T-helper 17 cell (primary cell): ENCODE measurements at places on chromosomes 11 and 22.

DNA sequence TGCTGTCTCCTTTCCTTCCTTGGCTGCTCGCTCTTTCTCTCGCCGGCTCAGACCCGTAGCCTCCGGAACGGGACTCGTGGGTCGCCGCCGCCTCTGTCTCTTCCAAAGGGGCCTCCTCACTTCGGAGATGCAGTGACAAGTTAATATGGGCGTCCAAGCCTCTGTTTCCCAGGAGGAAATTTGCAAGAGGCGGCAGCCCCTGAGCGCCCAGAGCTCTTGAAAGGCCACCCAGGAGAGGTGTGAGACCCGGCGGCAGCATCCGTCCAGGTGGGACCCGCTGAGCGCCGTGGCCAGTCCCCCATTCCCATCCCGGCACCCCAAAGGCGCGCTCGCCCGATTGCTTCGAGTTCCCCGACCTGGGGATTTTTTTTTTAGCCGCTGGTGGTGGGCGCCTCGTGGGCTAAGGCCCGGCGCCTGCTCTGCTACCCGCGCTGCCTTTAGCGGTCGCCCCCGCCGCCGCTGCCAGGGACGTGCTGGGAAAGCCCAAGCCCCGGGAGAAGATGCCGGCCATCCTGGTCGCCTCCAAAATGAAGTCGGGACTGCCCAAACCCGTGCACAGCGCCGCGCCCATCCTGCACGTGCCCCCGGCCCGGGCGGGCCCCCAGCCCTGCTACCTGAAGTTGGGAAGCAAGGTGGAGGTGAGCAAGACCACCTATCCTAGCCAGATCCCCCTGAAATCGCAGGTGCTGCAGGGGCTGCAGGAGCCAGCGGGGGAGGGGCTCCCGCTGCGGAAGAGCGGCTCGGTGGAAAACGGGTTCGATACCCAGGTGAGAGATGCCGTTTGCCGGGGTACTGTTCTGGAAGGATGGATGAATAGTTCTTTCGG lies 772 bp downstream of the NAV2 start:
- DNase-seq = no peak

DNA sequence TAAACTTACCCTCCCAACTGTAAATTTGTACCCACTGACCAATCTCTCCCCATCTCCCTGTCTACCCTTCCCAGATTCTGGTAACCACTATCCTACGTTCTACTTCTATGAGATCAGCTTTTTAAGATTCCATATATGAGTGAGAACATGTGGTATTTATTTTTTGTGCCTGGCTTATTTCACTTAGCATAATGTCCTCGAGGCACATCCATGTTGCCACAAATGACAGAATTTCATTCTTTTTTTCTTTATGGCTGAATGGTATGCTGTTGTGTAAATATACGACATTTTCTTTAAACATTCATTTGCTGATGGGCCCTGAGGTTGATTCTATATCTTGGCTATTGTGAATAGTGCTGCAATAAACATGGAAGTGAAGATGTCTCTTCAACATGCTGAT lies 74.7 kb upstream of the RRM1 start:
- no peak for DNase-seq

DNA sequence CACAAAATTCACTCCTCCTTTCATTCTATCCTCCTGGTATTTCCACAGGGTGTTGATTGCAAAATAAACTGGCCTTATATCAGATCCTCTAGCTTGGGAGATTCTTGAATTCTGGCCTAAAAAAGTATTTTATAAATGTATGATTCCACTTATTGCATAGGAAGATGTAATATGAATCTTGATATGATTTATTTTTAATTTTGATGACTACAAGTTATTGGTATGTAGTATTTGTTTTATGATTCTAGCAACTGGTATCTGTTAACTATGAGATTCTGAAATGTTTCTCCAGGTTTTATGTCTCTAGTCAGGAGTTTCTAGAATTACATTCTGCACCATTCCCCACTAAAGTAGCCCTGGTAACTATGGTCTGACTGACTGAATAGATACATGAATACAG lies 373.9 kb upstream of the C11orf87 start:
- DNase-seq = no peak

GRCh38 chr11:57888386-57888785 lies 126.8 kb downstream of the CTNND1 start:
- no peak for DNase-seq

DNA sequence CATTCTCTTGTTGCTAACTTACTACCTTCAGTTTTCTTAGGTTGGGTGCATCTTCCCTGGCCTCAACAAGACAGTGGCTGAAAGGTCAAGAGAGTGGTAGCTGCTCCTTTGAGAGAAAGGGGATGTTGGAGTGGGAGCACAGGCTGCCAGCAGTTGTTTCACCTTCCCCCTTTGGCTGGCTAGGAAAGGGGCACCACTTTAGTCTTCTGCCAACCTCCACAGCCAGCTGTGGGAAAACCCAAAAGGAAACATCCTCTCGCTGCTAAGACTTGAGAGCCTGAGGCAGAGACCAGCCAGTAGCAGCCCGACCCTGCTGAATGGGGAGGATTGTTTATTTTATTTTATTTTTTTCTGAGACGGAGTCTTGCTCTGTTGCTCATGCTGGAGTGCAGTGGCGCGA lies 34.4 kb downstream of the MARK2 start:
- no peak for DNase-seq

GRCh38 chr11:59267736-59268475 lies 55.2 kb upstream of the MPEG1 start:
- no peak for DNase-seq

DNA sequence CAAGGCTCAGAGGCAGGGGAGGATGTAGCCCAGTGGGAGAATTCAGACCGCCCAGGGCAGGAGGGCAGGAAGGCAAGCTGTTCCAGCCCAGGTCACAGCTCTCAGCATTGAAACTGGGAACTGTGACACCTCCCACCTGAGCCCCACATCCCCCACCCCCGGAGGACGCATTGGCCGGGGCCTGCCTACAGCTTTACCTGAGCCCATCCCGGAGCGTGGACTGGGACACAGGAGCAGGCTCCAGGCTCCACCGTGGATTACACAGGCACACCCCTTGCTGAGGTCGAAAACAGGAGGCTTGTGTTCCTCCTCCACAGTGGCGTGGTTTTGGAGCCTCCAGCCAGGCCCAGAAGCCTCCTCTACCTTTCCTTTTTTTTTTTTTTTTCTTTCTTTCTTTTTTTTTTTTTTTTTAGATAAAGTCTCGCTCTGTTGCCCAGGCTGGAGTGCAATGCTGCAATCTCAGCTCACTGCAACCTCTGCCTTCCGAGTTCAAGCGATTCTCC lies 9.1 kb upstream of the PGA3 start:
- no peak for DNase-seq

DNA sequence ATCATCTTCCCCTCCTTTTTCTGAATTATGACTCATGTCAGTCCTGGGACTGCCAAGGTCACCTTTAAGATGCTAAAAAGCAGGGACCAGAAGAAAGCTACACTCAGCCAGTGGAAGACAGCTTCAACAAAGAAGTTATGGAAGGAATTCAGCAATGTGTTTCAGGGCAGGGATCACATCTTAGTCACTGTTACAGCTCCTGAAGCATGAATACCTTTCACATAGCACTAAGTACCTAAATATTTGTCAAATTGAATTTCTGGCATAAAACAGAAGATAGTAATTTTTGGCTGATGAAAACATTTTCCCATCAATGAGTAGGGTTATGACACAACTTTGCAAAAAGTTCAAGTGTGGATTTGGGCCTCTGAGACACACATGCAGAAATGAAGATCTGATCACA lies 5.2 kb downstream of the DDB1 start:
- no peak for DNase-seq

DNA sequence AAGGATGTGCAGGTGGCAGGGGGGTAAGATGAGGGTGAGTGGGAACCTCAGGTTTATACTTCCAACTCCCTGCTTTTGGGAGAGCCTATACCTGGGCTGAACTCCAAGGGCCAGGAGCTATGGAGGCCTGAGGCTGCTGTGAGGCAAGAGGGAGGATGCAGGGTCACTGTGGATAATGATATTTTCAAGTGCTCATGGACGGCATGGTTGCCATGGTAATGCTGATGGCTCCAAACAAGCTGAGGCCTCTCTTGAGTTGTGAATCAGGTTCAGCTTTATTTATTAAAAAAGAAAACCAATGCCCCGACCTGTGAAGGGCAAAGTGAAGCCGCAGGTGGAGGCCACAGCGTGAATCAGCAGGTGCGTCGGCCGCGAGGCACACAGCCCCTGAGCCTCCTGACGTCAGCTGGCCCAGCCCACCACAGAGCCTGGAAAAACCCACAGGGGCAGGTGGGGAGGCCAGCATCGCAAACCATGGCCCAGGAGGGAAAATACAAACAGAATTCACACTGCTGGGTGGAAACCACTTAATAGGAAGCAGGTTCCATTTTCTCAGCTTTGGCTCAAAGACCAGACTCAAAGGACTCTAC lies 17.4 kb upstream of the CREB3L1 start:
- no peak for DNase-seq

DNA sequence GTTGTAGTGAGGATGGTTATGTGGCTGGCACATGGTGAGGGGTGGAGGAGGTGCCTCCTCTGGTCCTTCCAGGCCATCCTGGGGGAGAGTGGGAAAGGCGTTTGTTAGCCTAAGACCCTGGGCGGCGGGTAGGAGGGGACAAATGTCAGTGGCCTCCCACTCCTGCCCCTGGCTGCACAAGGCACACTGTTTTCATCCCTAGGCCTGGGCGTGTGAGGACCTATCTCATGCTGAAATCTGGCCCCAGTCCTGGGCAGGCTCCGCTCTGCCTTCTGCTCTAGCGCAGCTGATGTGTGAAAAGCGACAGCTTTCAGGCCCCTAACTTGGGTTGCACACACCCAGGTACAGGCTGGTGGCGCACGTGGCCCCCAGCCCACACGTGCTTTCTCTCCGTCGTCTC lies 32.1 kb downstream of the DAGLA start:
- no peak for DNase-seq

GRCh38 chr11:130817330-130817944 lies 98.8 kb downstream of the SNX19 start:
- DNase-seq = no peak

GRCh38 chr22:35418088-35418487 lies 18.1 kb downstream of the MCM5 start:
- no peak for DNase-seq

- no peak for DNase-seq
These were observed 19.1 kb downstream of the KCNC1 start for GRCh38 chr11:17753641-17754040.

DNA sequence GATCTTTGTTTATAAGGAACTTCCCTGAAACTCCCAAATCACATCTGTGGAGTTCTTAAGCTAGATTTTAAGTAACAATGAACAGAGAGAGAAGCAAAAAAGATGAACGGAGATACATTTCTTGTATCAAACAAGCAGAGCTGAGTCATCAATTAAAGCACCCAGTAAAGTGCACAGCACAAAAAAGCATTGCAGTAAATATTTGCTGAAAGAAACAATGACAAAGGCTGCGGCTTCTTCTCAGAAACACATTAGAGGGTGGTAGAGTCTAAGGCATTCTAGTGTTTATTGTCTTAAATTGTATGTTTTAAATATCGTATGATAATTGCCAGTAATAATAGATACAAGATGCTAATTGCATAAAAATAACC lies 941.6 kb upstream of the CHORDC1 start:
- DNase-seq = no peak

GRCh38 chr22:44157916-44158618 lies 22.7 kb upstream of the PARVG start:
- DNase-seq = no peak

- no peak for DNase-seq
These were observed 111.2 kb downstream of the SLC1A2 start for GRCh38 chr11:35308157-35308556.

GRCh38 chr22:35960854-35961253 lies 67.8 kb downstream of the RBFOX2 start:
- no peak for DNase-seq

DNA sequence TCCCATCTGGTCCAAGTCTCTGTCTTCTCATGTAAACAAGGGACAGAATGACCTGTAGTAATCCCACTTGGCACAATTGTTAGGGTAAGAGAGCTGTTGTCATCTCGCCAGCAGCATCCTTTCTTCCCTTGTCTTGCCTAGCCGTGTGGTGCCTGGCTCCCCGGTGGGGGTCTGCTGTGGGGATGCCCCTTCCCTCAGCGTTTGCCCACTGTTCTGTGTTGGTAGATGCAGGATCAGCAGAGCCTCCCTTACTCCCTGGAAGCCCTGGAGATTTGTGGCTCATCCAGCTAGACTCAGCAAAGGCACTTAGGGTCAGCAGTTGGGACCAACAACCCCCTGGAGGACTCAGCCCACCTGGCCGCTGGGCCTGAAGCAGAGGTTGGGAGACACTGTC lies 13.0 kb downstream of the ACO2 start:
- no peak for DNase-seq

GRCh38 chr22:33579448-33580093 lies 340.7 kb downstream of the LARGE1 start:
- no peak for DNase-seq

GRCh38 chr11:72226701-72227100 lies 2.1 kb downstream of the INPPL1 start:
- DNase-seq = no peak

GRCh38 chr11:113564527-113565130 lies 89.4 kb upstream of the DRD2 start:
- DNase-seq = no peak

DNA sequence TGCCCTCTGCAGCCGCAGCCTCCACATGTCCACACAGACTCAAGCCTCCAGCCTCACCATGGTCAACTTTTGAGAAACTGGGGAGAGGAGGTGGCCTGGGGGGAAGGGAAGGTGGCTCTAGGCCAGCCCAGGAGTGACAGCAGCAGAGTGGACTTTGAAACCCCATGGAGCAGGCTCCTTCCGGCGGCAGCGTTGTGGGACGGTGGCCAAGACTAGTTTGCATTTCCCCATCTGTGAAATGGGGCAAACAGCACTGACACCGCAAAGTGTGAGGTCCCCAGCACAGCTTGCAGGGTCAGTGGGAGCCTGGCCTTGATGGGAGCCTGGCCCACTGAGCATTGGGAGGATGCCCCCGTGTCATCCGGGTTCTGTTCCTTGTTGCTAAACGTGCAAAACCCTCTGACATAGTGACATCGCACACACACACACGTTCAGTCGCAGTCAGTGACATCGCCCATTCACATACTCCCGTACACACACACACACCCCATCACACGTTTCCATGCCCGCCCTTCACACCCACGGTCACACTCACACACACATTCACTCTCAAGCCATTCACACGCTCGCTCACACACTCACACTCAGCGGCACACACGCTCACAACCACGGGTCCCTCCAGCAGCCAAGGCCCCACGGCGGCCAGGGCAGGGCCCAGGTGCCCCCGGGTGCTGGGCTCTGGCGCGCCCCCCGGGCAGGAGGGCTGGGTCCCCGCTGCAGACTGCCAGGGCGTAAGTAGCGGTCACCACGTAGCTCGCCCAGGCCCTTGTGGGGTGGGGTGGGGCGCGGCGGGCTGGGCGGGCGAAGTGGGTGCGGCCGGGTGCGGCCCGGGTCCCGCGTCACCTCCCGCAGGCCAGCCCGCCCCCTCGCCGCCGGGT lies 585 bp downstream of the CYB5R3 start:
- DNase-seq = no peak

- DNase-seq = no peak
These were observed 28.1 kb upstream of the CREB3L1 start for GRCh38 chr11:46249103-46249937.

- no peak for DNase-seq
These were observed 110.6 kb upstream of the NECTIN1 start for GRCh38 chr11:119839476-119840133.
